ENCODE measurements at places on chromosomes 3 and 15. TPM values are rescaled to one million over a fixed set of nuclear protein-coding genes. Genes with fewer than 3 reads are reported as not detected.

- no peak for DNase-seq
- H3K27me3 ChIP-seq, result no peaks in the 10 kb centered on the region
- H3K4me1 ChIP-seq, result peaks cover 42% of the 10 kb centered on the region
- H3K27ac ChIP-seq, result peak overlapping the region; percentile 13
- H3K36me3 ChIP-seq, result no peaks in the 10 kb centered on the region
Measured at GRCh38 chr3:46351646-46352045, 2.3 kb upstream of the CCR2 start.

DNA sequence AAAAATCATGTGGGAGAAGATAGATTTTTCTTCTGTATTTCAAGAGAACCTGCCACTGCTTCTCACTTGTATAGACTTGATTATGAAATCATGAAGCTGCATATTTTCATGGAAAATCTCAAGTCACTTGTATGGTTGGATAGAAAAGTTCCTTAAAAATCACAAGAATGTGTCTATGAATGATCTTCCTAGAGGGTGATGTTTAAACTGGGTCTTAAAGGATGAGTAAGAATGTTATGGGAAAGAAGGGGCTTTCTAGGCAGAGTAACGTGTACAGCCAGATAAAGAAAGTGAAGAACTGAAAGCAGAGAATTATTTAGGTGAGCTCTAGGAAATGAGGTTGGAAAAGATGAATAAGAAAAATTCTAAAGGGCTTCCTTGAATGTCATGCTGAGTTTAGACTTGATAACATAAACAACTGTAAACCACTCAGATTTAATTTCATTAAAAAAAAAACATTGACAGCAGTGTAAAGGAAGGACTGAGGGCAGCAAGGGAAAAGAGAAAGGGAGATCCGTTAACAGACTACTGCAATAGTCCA, 5.0 kb downstream of the CD47 start:
- no peaks in the 10 kb centered on the region for H3K27me3 ChIP-seq
- peaks cover 13% of the 10 kb centered on the region for H3K36me3 ChIP-seq
- no peak for DNase-seq
- H3K4me3 ChIP-seq, result no peak overlapping the region

DNA sequence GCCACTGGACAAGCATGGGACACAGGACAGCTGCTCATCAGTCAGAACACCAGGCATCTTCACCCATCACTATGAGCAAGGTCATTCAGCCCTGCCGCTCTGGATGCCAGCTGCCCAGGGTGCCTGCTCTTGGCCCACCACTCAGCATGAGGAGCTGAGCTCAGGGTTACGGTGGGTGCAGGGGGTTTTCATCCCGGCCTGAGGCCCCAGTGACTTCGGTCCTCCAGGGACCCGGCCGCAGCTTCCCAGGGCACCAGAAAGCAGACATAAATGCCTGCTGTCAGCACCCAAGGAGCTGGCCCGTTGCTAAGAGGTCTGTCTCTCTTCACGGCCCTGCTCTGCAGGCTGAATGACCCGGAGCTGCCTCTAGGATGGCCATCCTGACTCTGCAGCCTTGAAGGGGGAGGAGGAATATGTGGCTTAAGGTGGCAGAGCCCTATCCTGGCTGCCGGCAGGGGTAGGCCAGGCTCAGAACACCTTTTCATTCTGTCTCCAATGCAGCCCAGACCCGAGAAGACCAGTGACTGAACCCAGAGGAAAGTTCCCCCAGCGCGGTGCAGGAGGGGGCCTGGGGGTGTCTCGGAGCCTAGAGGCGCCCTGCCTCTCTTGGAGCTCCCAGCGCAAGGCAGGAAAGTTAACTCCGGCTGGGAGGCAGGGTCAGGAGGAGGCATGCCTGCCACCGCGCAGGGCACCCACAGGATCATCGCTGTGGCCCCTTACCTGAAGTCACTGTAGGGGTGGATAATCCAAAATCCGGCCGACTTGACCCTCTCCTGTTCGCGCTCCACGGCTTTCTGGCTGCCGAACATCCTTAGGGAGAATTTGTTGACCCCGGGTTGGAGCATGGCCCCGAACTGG, 1.8 kb downstream of the HCN4 start:
- no peak overlapping the region for H3K27ac ChIP-seq
- no peaks in the 10 kb centered on the region for H3K36me3 ChIP-seq
- H3K4me1 ChIP-seq, result peaks cover 5% of the 10 kb centered on the region
- no peak for DNase-seq

DNA sequence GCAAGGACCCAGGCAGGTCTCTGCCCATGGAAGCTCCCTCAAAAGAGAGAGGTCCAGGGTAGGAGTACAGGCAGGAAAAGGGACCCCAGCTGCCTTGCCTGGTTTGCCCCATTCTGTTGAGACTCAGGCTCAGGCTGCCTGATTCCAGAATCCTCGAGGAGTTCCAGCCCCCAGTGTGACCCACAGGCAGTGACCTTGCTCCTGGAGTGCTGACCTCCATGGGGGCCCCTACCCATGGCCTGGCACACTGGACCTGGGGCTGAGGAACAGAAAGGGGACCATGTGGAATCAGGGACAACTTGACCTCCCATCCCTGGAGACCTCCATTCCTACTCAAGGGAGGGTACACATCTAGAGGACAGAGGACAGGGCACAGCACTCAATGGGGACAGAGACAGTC, 3.4 kb upstream of the SEMA3B start:
- no peaks in the 10 kb centered on the region for H3K36me3 ChIP-seq
- DNase-seq, result no peak
- peaks cover 6% of the 10 kb centered on the region for H3K4me1 ChIP-seq
- no peak overlapping the region for H3K27ac ChIP-seq

- no peak overlapping the region for H3K4me3 ChIP-seq
- DNase-seq, result no peak
- no peaks in the 10 kb centered on the region for H3K36me3 ChIP-seq
- H3K27me3 ChIP-seq, result no peaks in the 10 kb centered on the region
- H3K27ac ChIP-seq, result no peak overlapping the region
- no peaks in the 10 kb centered on the region for H3K4me1 ChIP-seq
Measured at GRCh38 chr15:57201578-57201977, 174.7 kb upstream of the CGNL1 start.

- DNase-seq, result no peak
- H3K27me3 ChIP-seq, result no peaks in the 10 kb centered on the region
- no peaks in the 10 kb centered on the region for H3K4me1 ChIP-seq
- no peak overlapping the region for H3K27ac ChIP-seq
- H3K36me3 ChIP-seq, result no peaks in the 10 kb centered on the region
- H3K4me3 ChIP-seq, result no peak overlapping the region
Measured at GRCh38 chr15:27323801-27324200, 352.8 kb downstream of the GABRG3 start.

The MAGI1 gene
- 0.26 TPM for total RNA-seq

DNA sequence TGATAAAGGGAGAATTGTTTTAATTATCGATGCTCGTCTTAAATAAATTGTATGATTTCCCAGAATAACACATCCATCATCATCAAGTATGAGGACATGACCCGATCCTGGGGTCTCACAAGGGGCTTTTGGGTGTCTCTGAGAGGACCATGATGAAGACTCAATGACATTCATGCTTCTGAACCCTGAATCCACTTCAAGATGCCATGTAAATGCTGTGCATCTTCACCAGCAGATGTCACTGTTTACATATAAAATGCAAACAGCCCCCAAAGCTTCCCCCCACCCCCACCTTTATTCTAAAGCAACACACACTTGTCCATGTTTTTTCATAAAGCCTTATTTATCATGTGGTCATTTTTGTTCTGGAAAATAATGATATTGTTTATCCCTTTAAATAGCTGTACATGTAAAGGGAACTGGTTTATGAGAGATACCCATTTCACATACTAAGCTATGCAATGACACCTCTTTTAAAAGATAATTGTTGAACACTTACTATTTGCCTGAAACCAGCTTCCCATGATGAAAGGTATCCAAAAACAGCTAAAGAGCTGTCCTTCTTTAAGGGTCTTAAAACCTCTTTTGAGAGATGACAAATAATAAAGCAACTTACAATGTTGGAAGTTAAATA, 69.7 kb upstream of the UBE3A start:
- H3K27me3 ChIP-seq, result peaks cover 7% of the 10 kb centered on the region
- H3K4me3 ChIP-seq, result no peak overlapping the region
- DNase-seq, result no peak
- no peaks in the 10 kb centered on the region for H3K4me1 ChIP-seq
- no peak overlapping the region for H3K27ac ChIP-seq

- DNase-seq, result no peak
- H3K27me3 ChIP-seq, result no peaks in the 10 kb centered on the region
- no peaks in the 10 kb centered on the region for H3K4me1 ChIP-seq
- H3K27ac ChIP-seq, result no peak overlapping the region
Measured at GRCh38 chr3:145780301-145780700, 380.7 kb downstream of the PLOD2 start.

- no peak overlapping the region for H3K27ac ChIP-seq
- H3K4me1 ChIP-seq, result peaks cover 4% of the 10 kb centered on the region
- H3K4me3 ChIP-seq, result no peak overlapping the region
- H3K27me3 ChIP-seq, result no peaks in the 10 kb centered on the region
Measured at GRCh38 chr3:43203022-43203421, 83.3 kb upstream of the SNRK start.

DNA sequence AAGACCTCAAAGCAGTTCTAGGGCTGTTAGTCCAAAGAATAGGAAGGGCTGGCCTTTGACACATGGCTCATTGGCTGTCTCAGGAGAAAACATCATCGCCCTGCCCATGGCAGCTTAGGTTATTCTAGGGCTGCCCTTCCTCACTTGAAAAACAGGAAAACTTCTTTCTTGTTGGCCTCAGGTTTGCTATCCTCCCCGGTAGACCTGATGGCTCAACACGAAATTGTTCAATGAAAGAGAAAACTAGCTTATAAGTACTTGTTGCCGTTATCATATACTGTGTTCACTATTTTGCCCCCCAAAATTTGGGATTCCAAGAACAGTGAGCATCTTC, 602 bp upstream of the SLTM start:
- no peak for DNase-seq
- H3K27ac ChIP-seq, result peak overlapping the region; percentile 89
- H3K4me1 ChIP-seq, result peaks cover 21% of the 10 kb centered on the region
- no peaks in the 10 kb centered on the region for H3K27me3 ChIP-seq
- peak overlapping the region; percentile 94 for H3K4me3 ChIP-seq

GRCh38 chr3:147449669-147450068, 40.5 kb downstream of the ZIC1 start:
- no peak for DNase-seq
- no peaks in the 10 kb centered on the region for H3K27me3 ChIP-seq
- no peak overlapping the region for H3K27ac ChIP-seq
- no peak overlapping the region for H3K4me3 ChIP-seq
- H3K4me1 ChIP-seq, result no peaks in the 10 kb centered on the region
- no peaks in the 10 kb centered on the region for H3K36me3 ChIP-seq

DNA sequence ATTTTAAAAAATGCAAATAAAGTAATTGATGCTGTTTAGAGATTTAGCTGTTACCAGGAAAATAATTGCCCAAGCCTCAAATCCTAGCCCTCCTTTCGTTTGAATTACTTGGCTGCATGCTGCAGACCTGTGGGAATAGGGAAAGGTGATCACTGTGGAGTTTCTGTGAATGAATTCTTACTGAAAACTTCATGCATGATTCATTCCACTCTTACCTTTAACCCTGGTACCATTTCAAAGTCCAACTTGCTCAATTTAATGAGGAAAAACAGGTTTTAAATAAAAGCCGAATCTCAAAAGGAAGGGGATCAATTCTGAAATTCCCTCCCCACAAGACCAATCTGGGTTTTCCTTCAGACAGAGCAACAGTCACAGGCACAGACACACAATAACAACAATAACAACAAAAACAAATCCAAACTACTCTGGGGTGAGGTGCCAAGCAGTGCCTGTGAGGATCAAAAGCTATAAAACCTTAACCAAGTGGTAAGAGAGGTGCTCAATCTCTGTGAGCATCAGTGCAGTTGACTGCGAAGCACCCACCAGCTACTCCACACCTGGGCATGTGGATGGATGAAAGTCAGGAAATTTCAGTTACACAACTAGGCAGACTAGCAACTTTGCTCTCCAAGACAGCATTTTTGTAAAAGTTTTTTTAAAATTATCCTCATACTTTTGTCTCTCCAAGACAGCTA, 200.8 kb downstream of the CNTN3 start:
- no peak overlapping the region for H3K4me3 ChIP-seq
- H3K27me3 ChIP-seq, result no peaks in the 10 kb centered on the region
- DNase-seq, result no peak
- H3K4me1 ChIP-seq, result no peaks in the 10 kb centered on the region
- H3K27ac ChIP-seq, result no peak overlapping the region
- H3K36me3 ChIP-seq, result no peaks in the 10 kb centered on the region

The FETUB gene
- not detected for total RNA-seq

The DLEC1 gene
- 21.7 TPM for total RNA-seq

- H3K27ac ChIP-seq, result no peak within 1 kb of the TSS
- H3K4me3 ChIP-seq, result no peak within 1 kb of the TSS
- DNase-seq, result no peak
- no peaks in the 10 kb centered on the region for H3K27me3 ChIP-seq
- H3K36me3 ChIP-seq, result no peaks in the 10 kb centered on the region
Measured at GRCh38 chr3:191461113-191461595, at the start of gene PYDC2. Gene PYDC2, plus strand, starts transcription at chr3:191461163. Its CDS starts 0 bp downstream, at chr3:191461163.
